ENCODE measurements at places on chromosomes 12 and 14. TPM values are rescaled to one million over a fixed set of nuclear protein-coding genes. Genes with fewer than 3 reads are reported as not detected.

TTC9 gene
- 2.7 TPM for total RNA-seq

DNA sequence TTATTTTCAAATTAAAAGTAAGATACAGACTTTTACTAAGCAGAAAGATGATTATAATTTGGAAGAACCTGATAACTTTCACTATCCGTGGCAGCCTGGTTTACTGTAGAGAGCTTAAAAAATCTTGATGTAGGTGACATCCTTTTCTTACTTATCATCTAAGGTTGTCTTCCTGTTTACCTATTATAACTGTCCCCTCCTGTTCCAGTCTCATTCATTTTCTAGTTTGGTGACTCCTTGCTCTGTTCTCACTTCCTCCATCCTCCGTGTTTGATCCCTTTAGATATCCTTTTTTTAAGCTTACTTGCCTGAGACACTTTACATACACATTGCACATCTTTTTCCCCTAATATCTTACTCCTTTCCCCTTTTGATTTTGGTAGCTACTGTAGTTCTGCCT, 27.5 kb downstream of the CCDC91 start:
- no peaks in the 10 kb centered on the region for H3K4me1 ChIP-seq
- H3K27me3 ChIP-seq = no peaks in the 10 kb centered on the region
- no peak for DNase-seq
- H3K4me3 ChIP-seq = no peak overlapping the region

GYS2 gene
- total RNA-seq = not detected

TSPAN9 gene
- 43.5 TPM for total RNA-seq

DNA sequence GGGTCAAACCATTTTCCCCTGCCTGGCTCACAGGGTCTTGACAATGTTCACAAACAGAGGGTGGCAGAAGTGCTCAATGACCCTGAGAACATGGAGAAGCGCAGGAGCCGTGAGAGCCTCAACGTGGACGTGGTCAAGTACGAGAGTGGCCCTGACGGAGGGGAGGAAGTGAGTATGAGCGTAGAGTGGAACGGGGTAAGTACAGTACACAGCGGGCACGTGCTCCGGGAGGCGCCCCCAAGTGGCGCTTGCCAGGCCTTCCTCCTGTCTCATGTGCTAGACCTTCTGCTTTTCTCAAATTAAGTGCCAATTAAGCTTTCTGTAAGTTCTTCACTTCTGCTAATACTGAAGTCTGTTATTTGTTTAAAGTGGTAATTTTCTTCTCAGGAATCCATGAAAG, 35.9 kb downstream of the XRCC3 start:
- H3K27ac ChIP-seq = no peak overlapping the region
- H3K4me3 ChIP-seq = no peak overlapping the region
- peak; percentile 82 for DNase-seq
- H3K27me3 ChIP-seq = no peaks in the 10 kb centered on the region
- H3K4me1 ChIP-seq = no peaks in the 10 kb centered on the region
- H3K36me3 ChIP-seq = peaks cover 17% of the 10 kb centered on the region

GRCh38 chr14:54098536-54098935, 141.9 kb upstream of the BMP4 start:
- no peaks in the 10 kb centered on the region for H3K36me3 ChIP-seq
- H3K27me3 ChIP-seq = no peaks in the 10 kb centered on the region
- DNase-seq = no peak
- H3K27ac ChIP-seq = no peak overlapping the region
- no peaks in the 10 kb centered on the region for H3K4me1 ChIP-seq
- no peak overlapping the region for H3K4me3 ChIP-seq

DNA sequence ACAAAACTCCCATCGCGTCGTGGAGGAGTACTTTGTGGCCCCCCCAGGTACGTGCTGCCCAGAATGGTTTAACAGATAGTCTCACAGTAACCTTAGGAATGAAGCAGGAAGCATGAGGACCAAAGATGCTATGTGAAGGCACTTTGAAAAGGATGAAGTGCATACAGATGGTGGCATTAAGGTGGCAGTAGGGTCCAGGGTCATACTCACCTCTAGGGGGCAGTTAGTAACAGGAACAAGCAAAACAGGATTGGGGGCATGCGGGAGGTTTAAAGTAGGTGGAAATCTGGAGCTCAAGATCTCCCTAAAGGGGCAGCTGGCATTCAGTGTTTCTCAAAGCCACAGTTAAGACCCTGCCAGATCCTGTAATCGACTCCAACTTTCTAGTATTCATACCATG, 10.9 kb downstream of the GATC start:
- no peak overlapping the region for H3K4me3 ChIP-seq
- H3K36me3 ChIP-seq = peaks cover 8% of the 10 kb centered on the region
- DNase-seq = no peak
- H3K27me3 ChIP-seq = no peaks in the 10 kb centered on the region
- H3K4me1 ChIP-seq = no peaks in the 10 kb centered on the region

GRCh38 chr12:29510591-29511185, 13.2 kb upstream of the OVCH1 start:
- peaks cover 7% of the 10 kb centered on the region for H3K36me3 ChIP-seq
- no peaks in the 10 kb centered on the region for H3K27me3 ChIP-seq
- DNase-seq = no peak
- H3K27ac ChIP-seq = no peak overlapping the region
- no peaks in the 10 kb centered on the region for H3K4me1 ChIP-seq

RPS6KL1 gene
- total RNA-seq = 17.3 TPM

GRCh38 chr12:62712681-62713573, 222.0 kb downstream of the PPM1H start:
- DNase-seq = no peak
- H3K4me1 ChIP-seq = no peaks in the 10 kb centered on the region
- no peak overlapping the region for H3K27ac ChIP-seq
- no peaks in the 10 kb centered on the region for H3K36me3 ChIP-seq

DNA sequence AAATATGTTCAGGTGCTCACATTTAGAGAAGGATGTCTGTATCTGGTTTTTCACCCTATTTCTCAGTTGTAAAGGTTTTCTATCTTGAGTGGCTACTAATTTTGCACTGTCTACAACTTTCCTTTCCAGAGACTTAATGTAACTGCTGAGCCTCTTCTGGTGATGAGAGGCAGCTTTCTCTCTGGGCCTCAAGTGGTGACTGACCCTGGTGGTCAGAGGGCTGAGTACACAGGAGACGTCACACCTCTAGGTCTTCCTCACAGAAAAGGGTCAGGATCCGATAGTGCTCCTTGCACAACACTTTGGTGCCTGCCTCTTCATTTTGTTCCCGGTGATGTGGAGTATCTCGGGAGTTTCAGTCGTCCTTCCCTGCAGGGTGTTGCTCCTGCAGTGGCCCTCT, 76.8 kb downstream of the LIN7A start:
- no peak overlapping the region for H3K4me3 ChIP-seq
- no peak overlapping the region for H3K27ac ChIP-seq
- no peaks in the 10 kb centered on the region for H3K27me3 ChIP-seq
- no peaks in the 10 kb centered on the region for H3K4me1 ChIP-seq

DNA sequence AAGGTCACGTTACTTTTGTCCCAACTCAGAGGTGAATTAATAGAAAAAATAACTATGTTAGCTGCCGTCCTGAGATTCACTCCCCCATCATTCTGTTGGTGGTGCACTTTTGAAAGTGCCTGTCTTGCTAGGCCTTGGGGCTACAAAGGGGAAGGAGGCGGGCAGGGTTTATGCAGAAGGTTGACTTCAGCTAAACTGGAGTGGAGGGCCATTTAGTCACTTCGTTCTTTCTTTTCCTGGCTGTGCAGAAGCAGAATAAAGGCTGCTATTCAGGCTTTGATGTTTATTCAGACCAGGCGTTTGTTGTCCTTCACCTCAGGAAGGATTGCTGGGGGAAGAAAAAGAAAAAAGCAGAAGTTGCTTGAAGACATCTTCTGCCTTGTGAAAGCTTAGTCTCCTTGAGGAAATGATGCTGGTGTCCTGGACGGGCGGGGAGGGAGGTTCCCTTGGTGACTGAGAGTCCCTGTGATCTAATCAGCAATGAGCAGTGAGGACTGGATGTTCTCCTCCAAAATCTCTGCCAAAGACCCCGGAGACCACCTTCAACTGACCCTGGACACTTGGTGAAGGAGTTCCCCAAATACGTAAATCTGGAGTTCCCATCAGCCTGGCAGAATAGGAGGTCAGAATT, 4.0 kb downstream of the GLT1D1 start:
- no peaks in the 10 kb centered on the region for H3K4me1 ChIP-seq
- H3K27me3 ChIP-seq = no peaks in the 10 kb centered on the region
- H3K36me3 ChIP-seq = no peaks in the 10 kb centered on the region
- no peak for DNase-seq
- H3K27ac ChIP-seq = no peak overlapping the region

SLC25A47 gene
- not detected for total RNA-seq

GRCh38 chr12:62701492-62701891, 233.5 kb downstream of the PPM1H start:
- no peaks in the 10 kb centered on the region for H3K27me3 ChIP-seq
- no peaks in the 10 kb centered on the region for H3K4me1 ChIP-seq
- DNase-seq = no peak
- H3K27ac ChIP-seq = no peak overlapping the region
- no peak overlapping the region for H3K4me3 ChIP-seq

AVPR1A gene
- 21.3 TPM for total RNA-seq

GRCh38 chr14:99395909-99396530, 84.6 kb downstream of the SETD3 start:
- no peak overlapping the region for H3K4me3 ChIP-seq
- H3K27me3 ChIP-seq = no peaks in the 10 kb centered on the region

DNA sequence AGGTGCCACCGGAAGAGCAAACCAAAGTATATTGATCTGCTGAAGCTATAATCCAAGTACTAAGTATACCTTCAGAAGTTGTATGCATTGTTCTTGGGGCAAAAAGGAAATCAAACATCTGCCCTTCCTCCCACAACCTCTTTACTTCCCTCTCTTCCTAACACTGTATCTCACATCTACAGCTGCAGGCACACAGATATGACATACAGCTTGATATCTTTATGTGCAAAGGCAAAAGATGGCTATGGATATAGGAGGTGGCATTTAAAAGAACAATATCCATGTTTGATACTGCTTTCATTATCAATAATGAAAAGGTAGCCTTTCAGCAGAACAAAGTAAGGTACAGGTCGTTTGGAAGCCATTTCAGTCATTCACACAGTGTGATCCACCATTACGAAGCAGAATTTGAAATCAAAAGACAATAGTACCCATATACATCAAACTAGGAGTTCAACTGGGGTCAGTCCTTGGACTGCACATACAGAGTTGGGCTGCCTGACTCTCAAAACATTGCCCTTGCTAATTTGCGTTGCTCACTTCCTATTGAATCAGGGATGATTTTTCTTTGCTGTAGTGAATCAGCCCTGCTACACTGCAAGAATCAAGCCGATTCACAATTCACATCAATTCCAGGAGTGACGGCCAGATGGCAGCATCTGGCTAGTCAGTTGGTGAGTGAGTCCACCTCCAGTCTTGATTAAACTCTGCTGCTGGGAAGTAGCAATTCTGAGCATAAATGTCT, 8.9 kb downstream of the ANG start:
- no peaks in the 10 kb centered on the region for H3K27me3 ChIP-seq
- no peak overlapping the region for H3K27ac ChIP-seq
- H3K36me3 ChIP-seq = peaks cover 4% of the 10 kb centered on the region
- no peaks in the 10 kb centered on the region for H3K4me1 ChIP-seq

CCDC196 gene
- total RNA-seq = not detected

PTPRB gene
- 38.3 TPM for total RNA-seq

GRCh38 chr12:46260913-46261476, 7.8 kb downstream of the SLC38A1 start:
- H3K4me1 ChIP-seq = no peaks in the 10 kb centered on the region
- H3K4me3 ChIP-seq = no peak overlapping the region
- H3K36me3 ChIP-seq = no peaks in the 10 kb centered on the region
- no peak for DNase-seq
- H3K27me3 ChIP-seq = no peaks in the 10 kb centered on the region

- H3K4me3 ChIP-seq = no peak overlapping the region
- H3K4me1 ChIP-seq = no peaks in the 10 kb centered on the region
- H3K36me3 ChIP-seq = no peaks in the 10 kb centered on the region
- H3K27ac ChIP-seq = no peak overlapping the region
Observed at GRCh38 chr14:20583908-20584307, 3.9 kb downstream of the RNASE11 start.

NXPH4 gene
- total RNA-seq = 0.55 TPM

SLC25A21 gene
- 1.3 TPM for total RNA-seq

DNA sequence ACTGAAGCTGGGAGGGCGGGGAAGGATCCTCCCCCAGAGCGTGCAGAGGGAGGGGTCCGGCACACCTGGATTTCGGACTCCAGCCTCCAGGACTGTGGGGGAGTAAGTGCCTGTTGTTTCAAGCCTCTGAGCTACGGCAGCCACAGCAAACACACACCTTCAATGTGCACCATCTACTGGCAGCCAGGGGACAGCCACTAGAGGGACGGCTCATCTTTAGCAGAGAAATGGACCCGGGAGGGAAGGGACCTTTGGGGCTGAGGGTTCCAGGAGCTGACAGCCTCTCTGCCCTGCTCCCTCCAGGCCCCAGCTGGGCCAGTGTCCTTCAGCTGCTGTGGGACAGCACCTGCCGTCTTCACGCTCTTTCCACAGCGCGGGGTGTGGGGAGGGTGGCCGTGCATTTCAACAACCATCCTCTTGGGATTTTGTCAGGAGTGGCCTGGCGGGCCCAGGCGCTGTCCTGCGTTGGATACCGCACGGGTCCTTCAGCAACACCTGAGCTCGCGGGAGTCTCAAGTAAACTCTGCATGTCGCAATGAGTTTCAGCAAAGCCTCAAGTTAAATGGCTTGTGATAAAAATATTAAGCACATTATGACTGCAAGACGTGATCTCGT, 209.2 kb upstream of the C14orf180 start:
- H3K27ac ChIP-seq = no peak overlapping the region
- peak; percentile 45 for DNase-seq
- H3K36me3 ChIP-seq = no peaks in the 10 kb centered on the region
- H3K4me1 ChIP-seq = no peaks in the 10 kb centered on the region
- H3K4me3 ChIP-seq = no peak overlapping the region

GRCh38 chr12:121513464-121514183, 67.2 kb downstream of the KDM2B start:
- no peak overlapping the region for H3K4me3 ChIP-seq
- no peak overlapping the region for H3K27ac ChIP-seq
- peaks cover 2% of the 10 kb centered on the region for H3K36me3 ChIP-seq
- H3K27me3 ChIP-seq = no peaks in the 10 kb centered on the region
- no peak for DNase-seq

DNA sequence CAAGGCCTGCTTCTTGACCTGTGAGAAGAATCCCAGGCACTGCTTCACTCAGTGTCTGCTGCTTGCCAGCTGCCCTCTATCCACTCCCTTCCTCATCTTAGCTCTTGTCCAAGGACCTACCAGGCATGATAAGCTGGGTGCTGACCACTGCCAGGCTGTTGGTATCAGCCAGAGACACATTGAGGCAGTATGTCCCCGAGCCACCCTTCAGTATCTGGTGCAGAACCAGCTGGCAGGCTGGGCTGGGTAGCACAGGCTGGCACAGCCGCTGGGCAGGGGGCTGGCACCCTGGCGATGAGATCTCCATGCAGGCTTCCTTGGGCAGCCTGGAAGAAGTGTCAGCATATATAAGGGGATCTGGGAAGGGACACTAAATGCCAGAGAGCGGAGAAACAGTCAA, 10.5 kb downstream of the PMEL start:
- H3K27ac ChIP-seq = no peak overlapping the region
- H3K4me3 ChIP-seq = no peak overlapping the region
- H3K4me1 ChIP-seq = no peaks in the 10 kb centered on the region
- H3K36me3 ChIP-seq = no peaks in the 10 kb centered on the region

DLK1 gene
- not detected for total RNA-seq

C1QL4 gene
- total RNA-seq = not detected

TAS2R9 gene
- total RNA-seq = not detected

TMEM63C gene
- 0.06 TPM for total RNA-seq

KRT2 gene
- not detected for total RNA-seq

GRCh38 chr14:33364466-33364865, 425.8 kb downstream of the NPAS3 start:
- no peaks in the 10 kb centered on the region for H3K4me1 ChIP-seq
- no peak for DNase-seq
- no peaks in the 10 kb centered on the region for H3K36me3 ChIP-seq
- H3K4me3 ChIP-seq = no peak overlapping the region
